ENCODE measurements at places on chromosomes 12 and 14.

DNA sequence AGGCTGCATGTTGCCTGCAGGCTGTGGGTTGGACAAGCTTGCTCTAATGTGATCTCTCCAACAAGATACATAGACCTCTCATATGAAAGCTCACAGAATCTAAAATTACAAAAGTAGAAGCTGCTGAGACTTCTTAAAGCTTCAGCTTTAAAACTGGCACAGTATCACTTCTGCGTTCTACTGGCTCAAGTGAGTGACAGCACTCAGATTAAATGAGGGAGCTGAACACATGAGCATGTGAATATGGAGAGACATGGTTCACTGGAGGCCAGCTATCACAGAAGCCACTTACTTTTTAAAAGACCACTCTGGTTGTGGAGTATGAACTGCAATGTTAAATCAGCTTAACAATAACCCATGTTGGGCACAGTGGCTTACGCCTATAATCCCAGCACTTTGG, 29.1 kb upstream of the ANO6 start:
- DNase-seq: no peak

GRCh38 chr14:38425324-38425976, 169.6 kb upstream of the CLEC14A start:
- DNase-seq: no peak

- no peak for DNase-seq
Measured at GRCh38 chr12:131642101-131642540, 68.8 kb upstream of the SFSWAP start.

- DNase-seq: no peak
Measured at GRCh38 chr12:57139796-57140649, 7.4 kb downstream of the LRP1-AS start.

DNA sequence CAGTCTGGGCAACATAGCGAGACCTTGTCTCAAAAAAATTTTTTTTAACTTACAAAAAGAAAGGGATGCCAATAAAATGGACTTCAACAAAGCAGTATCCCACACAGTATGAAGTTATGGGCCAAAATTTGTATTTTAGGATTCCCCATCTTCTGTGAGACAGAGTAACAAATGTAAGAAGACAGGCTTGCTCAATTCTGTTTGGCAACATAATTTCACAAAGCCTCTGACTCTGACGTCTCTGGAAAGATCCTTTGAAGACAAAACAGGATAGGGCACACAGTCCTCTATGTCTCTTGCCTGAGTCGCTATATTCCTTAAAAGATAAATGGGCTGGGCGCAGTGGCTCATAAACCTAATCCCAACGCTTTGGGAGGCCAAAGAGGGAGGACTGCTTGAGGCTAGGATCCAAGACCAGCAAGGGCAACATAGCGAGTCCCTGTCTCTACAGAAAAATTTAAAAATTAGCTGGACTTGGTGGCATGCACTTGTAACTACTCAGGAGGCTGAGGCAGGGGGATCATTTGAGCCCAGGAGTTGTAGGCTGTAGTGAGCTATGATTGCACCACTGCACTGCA, 1.1 kb upstream of the HOMEZ start:
- no peak for DNase-seq

DNA sequence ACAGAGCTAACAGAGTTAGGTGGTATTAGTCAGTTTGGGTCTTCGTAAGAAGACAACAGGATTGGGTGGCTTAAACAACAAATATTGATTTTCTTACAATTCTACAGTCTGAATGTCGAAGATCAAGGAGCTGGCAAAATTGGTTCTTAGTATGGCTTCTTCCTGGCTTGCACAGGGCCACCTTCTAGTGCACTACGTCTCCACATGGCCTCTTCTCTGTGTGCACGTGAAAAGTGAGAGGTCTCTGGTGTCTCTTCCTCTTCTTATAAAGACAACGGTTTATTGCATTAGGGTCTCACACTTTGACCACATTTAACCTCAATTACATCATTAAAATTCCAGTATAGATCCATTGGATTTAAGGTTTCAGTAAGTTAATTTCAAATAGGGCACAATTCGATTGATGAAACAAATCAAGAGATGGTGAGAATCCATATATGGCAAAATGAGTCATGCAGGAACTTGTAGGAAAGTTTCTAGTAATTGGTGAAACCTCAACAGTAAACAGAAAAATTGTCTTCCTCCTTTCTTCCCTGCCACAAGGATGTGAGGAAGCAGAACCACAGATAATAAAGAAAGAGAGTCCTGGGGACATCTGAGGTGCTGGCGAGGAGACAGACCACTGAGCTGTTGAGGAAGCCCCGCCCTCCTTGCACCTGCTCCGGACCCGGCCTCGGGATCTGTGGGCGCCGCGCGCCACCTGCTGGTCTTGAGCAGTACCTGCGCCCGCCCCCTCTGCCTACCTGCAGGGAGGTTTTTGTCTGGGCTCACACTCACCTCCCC, 846.7 kb downstream of the TMEM121 start:
- DNase-seq: no peak

GRCh38 chr14:52025310-52025709, 36.0 kb downstream of the RTRAF start:
- peak; percentile 89 for DNase-seq

DNA sequence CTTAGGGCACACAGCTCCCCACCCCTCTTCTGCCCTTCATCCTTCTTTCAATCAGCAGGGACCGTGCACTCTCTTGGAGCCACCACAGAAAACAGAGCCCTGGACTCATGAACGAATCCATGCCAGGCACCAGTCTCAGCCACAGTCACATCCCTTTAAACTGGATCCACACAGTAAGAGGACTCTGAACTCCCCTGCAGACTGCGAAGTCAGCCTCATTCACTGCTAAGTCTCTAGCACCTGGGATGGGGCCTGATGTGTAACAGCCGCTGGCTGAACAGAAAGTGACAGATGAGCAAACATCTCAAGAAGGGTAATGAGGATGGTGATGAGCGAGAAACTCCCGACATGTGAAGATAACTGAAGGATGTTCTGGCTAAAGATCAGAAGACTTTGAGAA, 45.8 kb upstream of the IQSEC3 start:
- DNase-seq: no peak

GRCh38 chr14:50040401-50040775, 76.0 kb downstream of the VCPKMT start:
- DNase-seq: no peak

- no peak for DNase-seq
Measured at GRCh38 chr12:82593143-82593542, 93.6 kb upstream of the TMTC2 start.

- no peak for DNase-seq
Measured at GRCh38 chr12:93567174-93567573, 5.3 kb upstream of the SOCS2 start.

GRCh38 chr12:72295744-72296143, 23.6 kb downstream of the TRHDE start:
- no peak for DNase-seq

DNA sequence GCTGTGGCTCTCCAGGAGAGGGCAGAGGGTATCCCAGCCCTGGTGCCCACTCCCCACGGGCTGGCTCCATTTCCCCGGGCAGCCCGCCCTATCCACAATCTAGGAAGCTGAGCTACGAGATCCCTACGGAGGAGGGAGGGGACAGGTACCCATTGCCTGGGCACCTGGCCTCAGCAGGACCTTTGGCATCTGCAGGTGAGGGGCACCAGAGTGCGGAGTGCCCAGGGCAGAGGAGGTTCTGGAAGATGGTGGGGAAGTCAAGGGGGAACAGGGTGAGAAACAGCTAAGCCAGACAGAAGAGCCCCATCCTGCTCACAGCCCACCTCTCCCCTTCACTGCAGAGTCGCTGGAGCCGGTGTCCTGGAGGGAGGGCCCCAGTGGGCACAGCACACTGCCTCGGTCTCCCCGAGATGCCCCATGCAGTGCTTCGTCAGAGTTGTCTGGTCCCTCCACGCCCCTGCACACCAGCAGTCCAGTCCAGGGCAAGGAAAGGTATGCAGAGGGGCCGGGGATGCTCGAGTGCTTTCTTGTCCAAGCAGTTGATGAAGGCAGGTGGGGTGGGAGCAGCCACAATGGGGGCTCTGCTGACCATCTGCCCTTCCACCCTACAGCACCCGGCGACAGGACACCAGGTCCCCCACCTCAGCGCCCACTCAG, 10.3 kb downstream of the TNS2 start:
- DNase-seq: no peak

DNA sequence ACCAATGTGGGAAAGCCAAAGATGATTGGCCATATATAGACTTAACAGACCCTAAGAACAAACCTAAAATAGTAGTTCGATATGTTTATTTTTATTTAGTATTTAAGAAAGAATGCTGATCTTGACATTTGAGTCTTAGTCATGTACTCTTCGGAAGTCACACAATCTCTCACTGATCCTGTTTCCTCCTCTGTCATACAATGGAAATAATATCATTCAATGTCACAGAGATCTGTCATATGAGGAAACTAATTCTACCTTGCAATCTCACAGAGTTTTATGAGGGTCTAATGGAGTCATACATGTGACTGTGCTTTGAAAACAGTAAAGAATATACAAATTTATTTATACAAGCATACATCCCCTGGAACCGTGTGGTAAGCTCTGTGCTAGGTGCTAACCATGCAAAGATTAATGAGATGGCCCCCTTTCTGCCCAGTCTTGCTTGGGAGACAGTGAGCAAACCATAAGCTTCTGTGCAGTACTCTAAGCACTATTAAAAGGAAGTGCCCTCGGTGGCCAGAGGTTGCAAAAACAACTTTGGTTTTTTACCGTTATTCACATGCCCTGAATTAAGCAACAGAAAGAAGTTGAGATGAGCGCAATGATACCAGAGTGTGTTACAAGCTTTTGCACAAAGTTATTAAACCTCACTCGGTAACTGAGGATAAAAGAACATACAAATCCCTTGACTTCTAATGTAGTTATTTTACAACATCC, 1.7 kb upstream of the LIN7A start:
- peak; percentile 15 for DNase-seq

DNA sequence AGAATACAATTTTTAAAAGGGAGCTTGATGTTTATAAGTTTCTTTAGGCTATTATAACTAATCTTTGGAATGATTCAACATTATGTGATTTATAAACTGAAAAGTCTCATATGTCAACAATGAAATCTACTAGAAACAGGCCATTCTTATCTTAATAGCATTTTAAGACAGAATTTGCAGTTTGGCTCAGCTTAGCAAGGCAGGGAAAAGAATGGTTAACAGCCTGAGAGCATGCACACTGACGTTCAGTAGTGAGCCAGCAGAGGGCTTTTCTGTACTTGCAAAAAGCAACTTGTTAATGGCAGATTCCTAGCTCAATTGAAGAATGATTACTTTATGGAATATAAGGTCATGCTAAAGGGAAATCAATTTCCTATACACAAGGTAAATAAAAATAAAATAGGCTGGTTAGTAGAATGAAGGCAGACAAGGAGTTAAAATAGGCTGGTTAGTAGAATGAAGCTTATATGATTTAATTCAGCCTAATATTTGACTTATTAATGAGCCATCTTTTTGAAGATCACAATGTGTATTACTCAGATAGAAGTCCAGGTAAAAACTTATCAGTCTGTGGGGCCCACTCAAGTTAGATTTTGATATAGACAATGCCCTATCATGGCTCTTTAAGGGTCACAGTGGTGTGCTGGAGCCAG, 95.9 kb downstream of the OTOGL start:
- peak; percentile 36 for DNase-seq

DNA sequence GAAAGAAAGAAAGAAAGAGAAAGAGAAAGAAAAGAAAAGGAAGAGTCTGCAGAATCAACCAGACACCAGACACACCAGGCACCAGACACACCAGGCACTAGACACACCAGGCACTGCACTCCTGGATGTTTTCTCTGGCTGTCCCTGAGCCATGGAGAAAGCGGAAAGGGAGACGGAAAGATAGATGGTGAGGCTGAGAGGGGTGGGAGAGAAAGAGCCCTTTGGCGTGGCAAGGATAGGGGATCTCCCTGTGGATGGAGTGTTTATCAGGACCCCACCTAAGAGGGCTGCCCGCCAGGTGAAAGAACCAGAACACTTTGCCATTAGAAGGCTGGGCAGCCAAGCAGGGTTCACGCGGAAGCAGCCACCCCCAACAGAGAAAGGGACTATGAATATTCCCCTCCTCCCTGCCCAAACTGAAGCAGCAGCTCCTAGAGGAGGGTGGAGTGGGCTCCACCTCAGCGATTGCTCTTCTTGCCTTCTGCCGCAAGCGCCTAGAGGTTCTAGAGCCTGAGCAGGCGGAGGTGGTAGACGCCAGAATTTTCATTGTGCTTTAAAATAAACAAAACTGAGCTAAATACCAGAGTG, 13.4 kb downstream of the ST8SIA1 start:
- no peak for DNase-seq

DNA sequence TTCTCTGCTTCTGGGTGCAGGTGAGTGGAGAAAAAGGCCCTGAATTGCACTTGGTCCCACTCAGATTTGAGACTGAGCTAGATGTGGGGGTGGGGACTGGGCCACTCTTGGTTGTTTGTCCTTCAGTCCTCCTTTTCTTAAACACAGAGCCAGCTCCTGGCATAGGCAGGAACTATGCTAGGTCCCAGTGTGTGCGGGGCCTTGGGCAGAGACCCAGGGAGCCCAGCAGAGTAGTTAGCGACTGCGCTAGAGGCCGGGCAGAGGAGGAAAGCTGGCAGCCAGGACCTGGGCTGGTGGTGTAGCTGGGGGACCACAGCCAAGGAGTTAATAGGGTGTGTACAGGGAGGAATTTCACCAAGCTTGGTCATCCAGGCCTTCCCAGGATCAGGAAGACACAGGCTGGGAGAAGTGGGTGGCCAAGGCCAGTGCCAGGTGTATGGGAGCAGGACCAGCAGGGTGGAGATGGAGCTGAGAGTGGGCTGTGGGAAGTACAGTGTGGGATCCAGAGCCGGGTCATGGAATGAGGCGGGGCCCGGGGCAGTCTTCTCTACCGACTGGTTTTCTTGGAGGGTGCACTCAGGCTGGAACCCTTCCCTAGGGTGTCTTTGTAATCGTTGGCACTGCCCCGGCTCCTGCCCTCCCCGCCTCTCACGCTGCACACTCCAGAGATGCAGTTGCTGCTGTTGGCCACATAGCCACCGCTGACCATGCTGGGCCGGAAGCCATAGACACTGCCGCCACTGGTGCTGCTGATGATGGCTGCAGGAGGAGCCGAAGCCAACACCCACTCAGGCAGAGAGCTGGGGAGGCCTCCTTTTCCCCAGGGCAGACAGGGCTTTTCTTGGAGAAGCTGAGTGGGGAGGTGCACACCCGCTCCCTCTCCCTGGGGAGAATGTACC, 8.7 kb downstream of the KRT71 start:
- DNase-seq: no peak

DNA sequence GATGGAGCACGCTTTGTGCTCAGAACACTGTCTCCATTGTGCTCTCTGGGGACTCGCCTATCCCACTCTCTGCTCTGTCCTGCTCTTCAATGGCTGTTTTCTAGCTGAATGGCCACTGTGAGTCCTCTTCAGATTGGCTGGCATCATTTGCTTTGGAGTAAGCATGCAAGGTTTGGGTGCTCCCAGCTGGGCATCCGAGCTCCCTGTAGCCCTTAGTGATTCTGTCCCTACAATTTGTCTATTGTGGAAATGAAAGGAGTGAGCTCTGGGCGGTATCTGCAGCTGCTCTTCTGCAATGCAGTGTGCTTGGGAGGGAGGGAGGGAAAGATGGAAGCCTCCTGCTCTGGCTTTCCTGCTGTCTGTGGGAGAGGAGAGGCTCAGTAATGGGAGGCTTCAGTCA, 84.8 kb downstream of the SMOC1 start:
- DNase-seq: no peak
